Activated T-helper 17 cell treated with anti-CD3 and anti-CD28 coated beads, Interleukin-2, amount 50 U/mL, for 72 hours (primary cell): ENCODE measurements at places on chromosomes 1 and 21.
A peak's percentile ranks its signal among the peaks of the same experiment; 100 is the strongest.

- H3K36me3 ChIP-seq: peaks cover 33% of the 10 kb centered on the region
- H3K4me3 ChIP-seq: peak overlapping the region; percentile 85
- H3K27ac ChIP-seq: peak overlapping the region; percentile 90
- H3K4me1 ChIP-seq: peaks cover 28% of the 10 kb centered on the region
- ATAC-seq: no peak
- no peaks in the 10 kb centered on the region for H3K27me3 ChIP-seq
These were observed 1.6 kb downstream of the DDI2 start for GRCh38 chr1:15618655-15619525.

- H3K4me1 ChIP-seq: peaks cover 40% of the 10 kb centered on the region
- peaks cover 91% of the 10 kb centered on the region for H3K36me3 ChIP-seq
- H3K27ac ChIP-seq: no peak overlapping the region
These were observed 4.3 kb downstream of the PRMT2 start for GRCh38 chr21:46639489-46640386.

DNA sequence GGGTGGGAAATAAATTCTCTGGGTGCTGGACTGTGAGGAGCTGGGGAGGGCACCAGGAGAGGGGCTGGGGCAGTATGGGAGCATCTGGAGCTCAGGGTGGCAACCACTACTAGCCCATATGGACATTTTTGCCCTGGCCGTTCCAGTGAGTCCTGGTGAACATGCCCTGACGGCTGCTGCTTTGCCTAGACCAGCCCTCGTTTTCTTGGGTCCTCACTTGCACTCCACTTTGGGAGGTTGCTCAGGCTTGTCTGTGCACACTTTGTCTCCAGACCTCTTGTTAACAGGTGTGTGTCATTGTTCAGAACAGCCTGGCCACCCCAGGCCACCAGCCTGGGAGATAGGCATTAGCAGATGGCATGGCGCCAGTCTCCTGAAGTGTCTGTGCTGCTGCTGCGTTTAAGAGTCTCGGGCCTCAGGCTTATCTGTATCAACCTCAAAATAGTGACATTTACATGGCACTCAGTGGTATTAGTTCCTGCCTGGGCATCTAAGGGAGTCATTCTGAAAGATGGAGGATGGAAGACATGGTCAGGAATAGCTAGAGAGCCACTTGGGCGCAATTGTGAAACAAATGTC, 190.5 kb downstream of the PTPRU start:
- H3K27ac ChIP-seq: no peak overlapping the region
- no peaks in the 10 kb centered on the region for H3K36me3 ChIP-seq
- H3K4me3 ChIP-seq: no peak overlapping the region
- H3K27me3 ChIP-seq: peaks cover 43% of the 10 kb centered on the region

- peaks cover 8% of the 10 kb centered on the region for H3K27me3 ChIP-seq
- no peak overlapping the region for H3K4me3 ChIP-seq
- H3K36me3 ChIP-seq: no peaks in the 10 kb centered on the region
- no peak overlapping the region for H3K27ac ChIP-seq
These were observed 251.5 kb downstream of the SIPA1L2 start for GRCh38 chr1:232378266-232379062.

DNA sequence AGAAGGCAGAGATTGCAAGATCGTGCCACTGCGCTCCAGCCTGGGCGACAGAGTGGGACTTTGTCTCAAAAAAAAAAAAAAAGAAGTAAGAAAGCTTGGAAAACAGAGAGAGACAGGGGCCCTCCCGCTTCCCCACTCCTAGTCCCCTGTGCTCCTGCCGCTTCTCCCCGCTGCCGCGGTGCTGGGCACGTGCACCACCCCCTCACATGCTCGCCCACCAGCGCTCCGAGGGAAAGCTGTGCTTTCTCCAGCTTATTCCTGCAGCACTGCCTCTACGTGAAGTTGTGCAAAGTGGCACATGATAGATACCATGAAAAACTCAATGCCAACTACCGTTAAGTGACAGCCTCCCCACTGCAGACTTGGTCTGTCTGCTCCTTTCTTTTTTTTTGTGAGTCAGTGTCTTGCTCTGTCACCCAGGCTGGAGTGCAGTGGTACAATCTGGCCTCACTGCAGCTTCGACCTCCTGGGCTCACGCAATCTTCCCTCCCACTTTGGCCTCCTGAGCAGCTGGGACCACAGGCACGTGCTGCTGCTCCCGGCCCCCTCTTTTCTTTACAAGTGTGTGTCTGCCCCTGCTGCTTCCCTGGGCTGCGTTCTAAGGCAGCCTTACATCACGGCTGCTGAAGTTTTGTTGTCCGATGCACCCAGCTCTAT, 15.4 kb downstream of the SLX9 start:
- H3K27ac ChIP-seq: peak overlapping the region; percentile 19
- peaks cover 4% of the 10 kb centered on the region for H3K4me1 ChIP-seq
- H3K27me3 ChIP-seq: no peaks in the 10 kb centered on the region
- H3K4me3 ChIP-seq: no peak overlapping the region

DNA sequence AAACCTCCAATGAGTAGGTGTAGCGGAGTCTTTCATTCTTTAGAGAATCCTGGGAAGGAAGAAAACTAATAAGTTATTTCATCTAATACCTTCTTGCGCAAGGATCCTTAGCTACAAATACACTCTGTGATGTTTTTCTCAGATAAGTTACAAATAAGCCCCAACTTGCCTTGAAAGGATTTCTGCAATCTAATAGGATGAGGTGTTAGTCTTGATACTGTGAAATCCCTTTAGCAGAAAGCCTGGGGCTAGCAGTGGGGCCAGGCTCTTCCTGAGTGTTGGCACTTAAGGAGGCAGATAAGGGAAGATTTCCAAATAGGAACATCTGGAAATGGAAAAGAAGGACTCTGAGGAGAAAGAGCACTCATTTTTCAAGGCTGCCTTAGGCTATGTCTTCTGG, 168.0 kb upstream of the DAB1 start:
- H3K4me3 ChIP-seq: no peak overlapping the region
- no peak overlapping the region for H3K27ac ChIP-seq
- H3K27me3 ChIP-seq: peaks cover 7% of the 10 kb centered on the region
- no peaks in the 10 kb centered on the region for H3K36me3 ChIP-seq

DNA sequence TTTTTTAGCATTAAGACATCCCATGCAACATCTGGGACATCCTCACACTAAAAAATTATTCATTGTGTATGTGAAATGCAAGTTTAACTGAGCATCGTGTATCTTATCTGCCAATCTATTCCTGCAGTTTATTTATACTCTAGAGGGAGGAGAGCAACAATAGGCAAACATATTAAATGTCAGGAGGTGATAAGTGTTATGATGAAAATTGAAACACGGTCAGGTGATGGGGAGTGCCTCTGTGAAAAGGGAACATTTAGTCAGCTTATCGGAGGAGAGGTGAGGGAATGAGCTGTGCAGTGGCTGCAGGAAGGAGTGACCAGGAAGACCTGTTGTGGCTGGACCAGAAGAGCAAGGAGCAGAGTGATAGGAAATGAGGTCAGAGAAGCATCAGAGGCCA, 775 bp upstream of the EFCAB14 start:
- peak; percentile 37 for ATAC-seq
- peak overlapping the region; percentile 85 for H3K4me3 ChIP-seq
- peaks cover 35% of the 10 kb centered on the region for H3K4me1 ChIP-seq
- no peaks in the 10 kb centered on the region for H3K27me3 ChIP-seq

GRCh38 chr1:112034277-112034676, 44.8 kb upstream of the KCND3 start:
- no peaks in the 10 kb centered on the region for H3K4me1 ChIP-seq
- H3K27me3 ChIP-seq: peaks cover 9% of the 10 kb centered on the region
- ATAC-seq: no peak
- no peak overlapping the region for H3K4me3 ChIP-seq
- H3K36me3 ChIP-seq: no peaks in the 10 kb centered on the region

DNA sequence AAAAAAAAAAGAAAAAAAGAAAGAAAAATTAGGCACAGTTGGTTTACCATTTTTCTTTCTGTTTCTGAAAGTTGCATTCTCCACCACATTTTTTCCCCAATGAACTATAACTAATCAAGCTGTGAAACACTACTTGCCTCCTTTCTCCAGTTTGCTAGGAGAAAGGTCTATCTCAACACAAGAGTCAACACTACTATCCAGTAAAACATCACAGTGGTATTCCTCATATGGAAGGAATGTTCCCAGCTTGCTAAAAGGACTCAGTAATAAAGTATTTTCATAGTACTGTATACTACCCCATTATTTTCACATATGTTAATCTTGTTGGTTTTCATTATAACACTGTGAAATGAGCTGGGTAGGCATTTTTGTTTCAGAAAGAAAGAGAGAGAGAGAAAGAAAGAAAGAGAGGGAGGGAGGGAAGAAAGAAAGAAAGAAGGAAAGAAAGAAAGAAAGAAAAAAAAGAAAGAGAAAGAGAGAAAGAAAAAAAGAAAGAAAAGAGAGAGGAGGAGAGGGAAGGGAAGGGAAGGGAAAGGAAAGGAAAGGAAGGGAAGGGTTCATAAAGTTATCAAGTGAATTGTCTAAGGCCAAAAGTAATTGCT, 7.9 kb downstream of the PTGER3 start:
- no peaks in the 10 kb centered on the region for H3K36me3 ChIP-seq
- no peak overlapping the region for H3K4me3 ChIP-seq
- no peaks in the 10 kb centered on the region for H3K4me1 ChIP-seq
- no peak for ATAC-seq
- H3K27me3 ChIP-seq: peaks cover 36% of the 10 kb centered on the region

- no peaks in the 10 kb centered on the region for H3K36me3 ChIP-seq
- no peaks in the 10 kb centered on the region for H3K4me1 ChIP-seq
- no peaks in the 10 kb centered on the region for H3K27me3 ChIP-seq
- H3K27ac ChIP-seq: no peak overlapping the region
- no peak overlapping the region for H3K4me3 ChIP-seq
- no peak for ATAC-seq
These were observed 150.1 kb downstream of the PBX1 start for GRCh38 chr1:164709126-164709525.

GRCh38 chr1:154906621-154907081, 29.9 kb downstream of the PMVK start:
- no peaks in the 10 kb centered on the region for H3K4me1 ChIP-seq
- no peak overlapping the region for H3K4me3 ChIP-seq
- H3K36me3 ChIP-seq: no peaks in the 10 kb centered on the region
- no peak overlapping the region for H3K27ac ChIP-seq

GRCh38 chr1:97427371-97427770, 493.5 kb downstream of the DPYD start:
- no peaks in the 10 kb centered on the region for H3K4me1 ChIP-seq
- H3K4me3 ChIP-seq: no peak overlapping the region
- H3K27ac ChIP-seq: no peak overlapping the region
- no peaks in the 10 kb centered on the region for H3K36me3 ChIP-seq

DNA sequence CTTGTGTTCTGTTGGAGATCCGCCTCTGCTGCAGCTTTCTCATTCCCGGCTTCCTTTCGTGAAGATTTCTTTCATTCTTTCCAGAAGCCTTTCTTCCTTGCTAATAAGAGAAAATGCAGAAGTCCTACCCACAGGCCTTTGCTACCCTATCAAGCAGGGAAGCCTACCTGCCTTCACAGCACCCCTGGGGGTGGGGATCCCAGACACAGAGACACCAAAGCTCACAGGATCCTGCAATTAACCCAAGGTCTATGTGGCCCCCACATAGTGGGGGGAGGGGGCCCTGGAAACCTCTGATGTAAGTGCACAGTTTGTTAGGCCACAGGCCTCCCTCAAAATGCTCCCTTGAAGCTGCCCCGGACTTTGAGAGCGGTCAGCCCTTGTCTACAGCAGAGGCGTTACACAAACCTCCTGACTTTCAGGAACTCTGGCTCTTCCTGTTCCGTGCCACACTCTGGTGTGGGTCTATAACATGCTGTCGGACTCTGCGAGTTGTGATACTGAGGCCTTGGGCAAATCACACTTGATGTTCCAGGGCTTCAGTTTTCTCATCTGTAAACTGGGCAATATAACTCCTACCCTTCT, 31.2 kb downstream of the NKAIN1 start:
- no peak overlapping the region for H3K27ac ChIP-seq
- no peak overlapping the region for H3K4me3 ChIP-seq
- no peak for ATAC-seq
- H3K36me3 ChIP-seq: no peaks in the 10 kb centered on the region
- H3K27me3 ChIP-seq: peaks cover 4% of the 10 kb centered on the region
- no peaks in the 10 kb centered on the region for H3K4me1 ChIP-seq

GRCh38 chr1:52613636-52614373, 11.6 kb downstream of the GPX7 start:
- peaks cover 4% of the 10 kb centered on the region for H3K36me3 ChIP-seq
- no peak for ATAC-seq
- H3K27me3 ChIP-seq: no peaks in the 10 kb centered on the region

DNA sequence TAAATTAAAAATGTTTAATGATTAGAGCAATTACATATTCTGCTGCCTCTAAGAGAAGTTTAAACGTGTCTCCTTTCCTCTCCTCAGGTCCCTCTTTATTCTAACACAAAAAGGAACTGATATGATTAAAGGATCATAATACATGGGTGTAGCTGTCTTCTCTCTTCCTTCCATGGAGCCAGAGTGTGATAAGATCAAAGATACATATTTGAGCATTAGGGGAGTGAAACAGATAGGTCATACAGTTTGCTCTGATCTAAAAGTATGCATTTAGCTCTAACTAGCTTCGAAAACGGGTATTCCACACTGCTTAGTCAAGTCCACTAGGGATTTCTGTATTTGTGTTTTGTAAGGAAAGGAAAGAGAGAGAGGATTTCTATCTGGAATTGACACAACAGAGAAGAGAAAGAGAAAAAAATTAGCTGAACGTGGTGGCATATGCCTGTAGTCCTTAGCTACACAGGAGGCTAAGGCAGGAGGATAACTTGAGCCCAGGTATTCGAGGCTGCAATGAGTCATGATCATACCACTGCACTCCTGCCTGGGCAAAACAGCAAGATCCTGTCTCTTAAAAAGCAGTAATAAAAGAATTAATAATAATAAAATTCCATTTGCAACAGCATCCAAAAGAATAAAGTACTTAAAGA, 63.1 kb downstream of the CDC42BPA start:
- no peaks in the 10 kb centered on the region for H3K36me3 ChIP-seq
- H3K27me3 ChIP-seq: no peaks in the 10 kb centered on the region
- no peaks in the 10 kb centered on the region for H3K4me1 ChIP-seq
- no peak overlapping the region for H3K27ac ChIP-seq
- no peak for ATAC-seq

DNA sequence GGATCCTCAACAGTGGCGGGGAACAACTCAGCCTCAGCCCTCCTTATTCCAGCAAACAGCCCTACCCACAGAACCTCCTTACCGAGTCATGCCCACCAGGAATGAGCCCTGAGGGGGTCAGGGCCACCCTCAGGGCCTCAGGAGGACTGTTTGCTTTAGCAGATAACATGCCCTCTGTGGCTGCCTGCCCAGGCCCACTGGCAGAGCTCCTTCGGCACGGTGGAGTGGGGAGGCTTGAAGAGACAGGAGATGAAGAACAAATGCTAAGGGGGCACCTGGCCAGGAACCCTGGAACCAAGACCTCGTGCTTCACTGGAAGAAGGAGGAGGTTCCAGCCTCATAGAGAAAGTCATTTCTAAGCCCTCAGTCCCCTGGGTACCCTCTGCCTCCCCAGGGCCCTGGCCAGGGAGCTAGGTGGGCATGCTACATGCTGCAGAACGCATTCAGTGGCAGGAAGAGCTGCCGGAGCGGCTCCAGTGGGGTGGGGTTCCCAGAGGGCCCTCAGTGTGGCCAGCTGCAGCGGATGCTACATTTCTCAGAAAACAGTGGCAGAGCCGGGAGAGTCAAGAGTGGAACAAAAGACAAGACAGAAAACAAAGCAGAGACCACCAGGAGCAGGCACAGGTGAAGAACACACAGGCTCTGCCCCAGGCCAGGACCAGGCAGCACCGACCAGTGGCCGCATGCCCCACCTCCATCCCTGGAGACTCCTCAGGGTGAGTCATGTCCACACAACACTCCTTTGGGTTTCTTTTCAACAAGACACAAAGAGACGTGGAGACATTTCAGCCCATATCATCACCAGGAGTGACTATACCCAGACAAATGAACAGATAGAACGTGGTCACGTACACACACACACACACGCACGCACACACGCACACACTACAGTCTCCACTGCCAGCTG, 39.8 kb downstream of the RIMS3 start:
- H3K27me3 ChIP-seq: peaks cover 3% of the 10 kb centered on the region
- peaks cover 10% of the 10 kb centered on the region for H3K4me1 ChIP-seq
- no peak overlapping the region for H3K4me3 ChIP-seq
- peak overlapping the region; percentile 58 for H3K27ac ChIP-seq
